ENCODE measurements at places on chromosomes 1 and 21.

DNA sequence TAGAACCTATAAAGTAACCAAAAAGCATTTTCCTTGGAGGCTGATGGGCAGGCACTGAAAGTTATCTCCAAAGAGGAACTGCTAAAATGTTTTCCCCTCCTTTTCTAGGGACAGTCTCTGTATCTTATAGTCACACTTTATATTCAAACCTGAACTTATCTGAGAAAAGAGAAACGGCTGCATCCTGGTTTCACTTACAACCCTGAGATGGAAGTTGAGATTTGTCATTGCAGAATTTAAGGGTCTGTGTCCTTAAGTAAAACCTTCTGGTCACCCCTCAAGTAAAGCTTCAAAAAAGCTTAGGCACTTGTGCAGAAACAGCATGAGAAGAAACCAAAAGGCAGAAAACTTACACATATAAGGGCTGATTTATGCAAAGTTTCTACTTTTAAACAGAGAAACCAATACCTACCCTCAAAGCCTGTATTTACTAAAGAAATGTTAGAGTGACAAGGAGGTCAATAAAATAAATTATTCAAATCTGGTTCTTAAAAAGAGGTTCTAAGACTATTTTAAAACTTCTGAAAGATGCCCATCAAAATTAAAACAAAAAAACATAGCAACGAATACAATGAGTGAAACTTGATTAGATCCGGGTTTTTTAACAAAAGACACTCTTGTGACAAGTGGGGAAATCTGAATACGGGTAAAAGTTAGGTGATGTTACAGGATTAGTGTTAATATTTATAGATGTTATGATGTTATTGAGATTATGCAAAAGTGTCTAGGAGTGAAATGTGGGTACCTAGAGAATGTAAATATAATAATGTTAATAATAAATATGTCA lies 9.9 kb downstream of the CD58 start:
- H3K4me1 ChIP-seq, result peaks cover 2% of the 10 kb centered on the region
- H3K27ac ChIP-seq, result no peak overlapping the region

GRCh38 chr1:82503822-82504221 lies 703.1 kb downstream of the ADGRL2 start:
- peaks cover 31% of the 10 kb centered on the region for H3K4me1 ChIP-seq
- no peak overlapping the region for H3K4me3 ChIP-seq
- no peaks in the 10 kb centered on the region for H3K27me3 ChIP-seq
- H3K36me3 ChIP-seq, result no peaks in the 10 kb centered on the region

DNA sequence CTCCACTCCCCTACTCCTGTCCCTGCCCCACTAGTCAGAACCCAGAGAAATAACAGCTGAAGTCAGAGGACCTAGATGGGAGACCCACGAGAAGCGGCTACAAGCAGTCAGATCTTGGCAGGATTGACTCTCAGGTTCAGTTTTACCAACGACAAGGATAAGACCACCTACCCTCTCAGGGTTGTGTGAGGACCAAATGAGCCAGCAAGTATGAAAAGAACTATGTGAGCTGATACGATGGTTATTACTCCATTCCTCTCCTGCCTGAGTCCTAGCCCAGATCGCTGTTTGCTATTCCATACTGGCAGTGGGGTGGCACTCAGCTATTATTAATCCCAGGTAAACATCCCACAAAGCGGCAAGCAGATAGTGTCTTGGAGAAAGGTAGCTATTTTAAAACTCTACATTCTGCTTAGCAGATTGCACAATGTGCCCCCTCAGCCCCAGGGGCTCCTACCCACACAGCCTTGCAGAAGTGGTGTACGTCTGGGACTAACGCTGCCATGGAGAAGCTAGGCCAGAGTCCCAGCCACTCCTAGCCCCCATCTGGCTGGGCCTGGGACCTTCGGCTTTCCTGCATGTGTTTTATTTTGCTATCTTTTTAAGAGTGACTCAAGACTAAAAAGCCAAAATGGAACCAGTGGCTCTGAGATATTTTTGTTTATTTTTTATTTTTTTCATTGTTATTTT lies 58.9 kb downstream of the CD46 start:
- no peak overlapping the region for H3K27ac ChIP-seq
- H3K4me1 ChIP-seq, result peaks cover 14% of the 10 kb centered on the region
- H3K27me3 ChIP-seq, result no peaks in the 10 kb centered on the region

- H3K27ac ChIP-seq, result no peak overlapping the region
- no peaks in the 10 kb centered on the region for H3K4me1 ChIP-seq
- H3K27me3 ChIP-seq, result no peaks in the 10 kb centered on the region
- H3K4me3 ChIP-seq, result no peak overlapping the region
Observed at GRCh38 chr1:34829250-34829649, 30.3 kb downstream of the SMIM12 start.

- no peaks in the 10 kb centered on the region for H3K27me3 ChIP-seq
- peaks cover 18% of the 10 kb centered on the region for H3K4me1 ChIP-seq
- H3K27ac ChIP-seq, result peak overlapping the region; percentile 83
Observed at GRCh38 chr1:13700521-13701270, 708 bp downstream of the PRDM2 start.

DNA sequence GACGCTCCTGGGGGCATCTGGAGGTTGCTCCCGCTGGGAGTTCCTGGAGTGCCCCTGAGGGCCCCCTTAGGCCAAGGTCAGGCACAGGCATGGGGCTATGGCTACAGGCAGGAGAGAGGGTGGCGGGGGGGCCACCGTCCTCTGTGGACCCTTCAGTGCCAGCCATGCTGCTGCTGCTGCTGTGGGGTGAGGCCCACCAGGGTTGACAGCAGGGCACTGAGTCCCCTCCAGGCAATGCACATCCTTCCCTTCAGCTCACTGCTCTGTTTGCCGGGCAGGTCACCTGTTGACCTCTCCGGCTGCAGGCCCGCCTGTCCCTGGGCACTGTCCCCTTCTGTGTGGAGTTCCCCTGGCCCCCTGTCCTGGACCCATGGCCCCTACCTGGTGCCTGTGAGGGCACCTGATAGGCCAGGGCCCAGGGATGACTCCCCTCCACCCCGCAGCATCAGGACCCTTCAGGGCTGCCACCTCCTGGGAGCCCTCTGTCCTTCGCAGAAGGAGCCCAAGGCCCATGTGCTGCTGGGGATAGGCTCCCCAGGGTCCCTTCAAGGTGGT lies 34.1 kb upstream of the ADARB1 start:
- peaks cover 39% of the 10 kb centered on the region for H3K4me1 ChIP-seq
- no peaks in the 10 kb centered on the region for H3K27me3 ChIP-seq
- peak overlapping the region; percentile 84 for H3K27ac ChIP-seq
- H3K36me3 ChIP-seq, result no peaks in the 10 kb centered on the region
- DNase-seq, result no peak

DNA sequence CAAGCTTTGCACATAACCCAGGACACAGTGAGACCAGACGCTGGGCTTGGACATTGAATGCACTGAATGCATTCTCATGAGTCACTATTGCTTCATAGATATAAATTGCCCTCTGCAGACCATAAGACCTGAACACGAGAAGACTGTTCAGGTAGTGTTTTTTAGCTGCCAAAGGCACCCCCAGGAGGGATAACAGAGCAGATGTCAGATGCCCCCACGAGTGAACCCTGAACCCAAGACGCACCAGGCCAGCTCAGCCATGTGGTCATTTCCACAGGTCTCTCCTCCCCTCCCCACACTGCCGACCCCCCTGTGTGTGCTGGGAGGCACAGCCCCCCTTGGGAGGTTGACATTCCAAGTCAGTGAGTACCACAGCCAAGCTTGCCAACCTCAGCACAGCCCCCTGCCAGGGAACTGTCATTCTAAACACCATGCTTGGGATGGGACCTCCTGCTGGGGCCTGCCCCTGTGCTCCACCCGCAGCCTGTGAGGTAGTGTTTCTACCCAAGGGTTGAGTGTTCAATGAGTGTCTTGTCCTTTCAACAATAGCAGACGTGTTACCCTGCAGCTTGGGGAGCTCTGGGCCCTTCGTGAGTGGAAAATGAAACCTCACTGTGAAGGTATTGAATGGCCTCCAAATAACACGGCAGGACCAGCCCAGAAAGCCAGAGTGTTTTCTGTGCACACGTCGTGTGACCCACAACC lies 68.2 kb downstream of the PSMG1 start:
- H3K4me3 ChIP-seq, result peak overlapping the region; percentile 15
- peak overlapping the region; percentile 83 for H3K27ac ChIP-seq
- H3K36me3 ChIP-seq, result no peaks in the 10 kb centered on the region
- peaks cover 48% of the 10 kb centered on the region for H3K4me1 ChIP-seq
- DNase-seq, result peak; percentile 91

GRCh38 chr1:72946903-72947499 lies 664.7 kb upstream of the NEGR1 start:
- no peaks in the 10 kb centered on the region for H3K36me3 ChIP-seq
- peaks cover 2% of the 10 kb centered on the region for H3K27me3 ChIP-seq
- DNase-seq, result no peak
- H3K27ac ChIP-seq, result no peak overlapping the region

DNA sequence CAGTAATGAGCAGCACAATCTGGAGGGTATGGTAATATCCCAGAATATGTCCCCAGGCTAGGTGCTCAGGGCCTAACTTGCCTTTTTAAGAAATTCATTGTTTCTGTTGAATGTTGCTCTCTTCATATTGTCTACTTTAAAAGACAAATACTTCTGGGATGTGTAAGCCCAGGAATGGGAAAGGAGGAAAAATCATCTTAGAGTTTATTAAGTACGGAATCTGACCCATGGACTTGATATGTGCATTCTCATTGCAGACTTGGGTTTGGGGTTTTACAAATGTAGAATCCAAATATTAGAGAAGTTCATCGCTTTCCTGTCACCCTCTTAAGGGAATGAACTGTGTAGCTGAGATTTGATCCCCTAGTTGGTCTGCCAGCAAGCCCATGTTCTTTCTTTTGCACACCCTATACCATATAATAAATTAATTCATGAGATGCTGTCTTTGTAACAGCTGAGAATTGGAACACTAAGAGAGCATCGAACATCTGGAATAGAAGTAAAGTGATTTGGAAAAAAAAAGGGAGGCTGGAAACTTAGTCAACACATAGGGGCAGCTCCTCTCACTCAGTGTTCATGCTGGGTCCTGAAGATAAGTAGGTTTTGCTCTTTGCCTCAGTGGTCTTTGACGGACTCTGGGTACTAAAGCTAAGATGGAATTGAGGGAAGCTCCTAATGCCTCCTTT lies 235.8 kb upstream of the C1orf105 start:
- DNase-seq, result no peak
- H3K27ac ChIP-seq, result peak overlapping the region; percentile 72

- DNase-seq, result no peak
- no peak overlapping the region for H3K27ac ChIP-seq
- H3K4me1 ChIP-seq, result peaks cover 15% of the 10 kb centered on the region
- H3K27me3 ChIP-seq, result no peaks in the 10 kb centered on the region
Observed at GRCh38 chr21:17270229-17270628, 242.6 kb upstream of the CXADR start.

DNA sequence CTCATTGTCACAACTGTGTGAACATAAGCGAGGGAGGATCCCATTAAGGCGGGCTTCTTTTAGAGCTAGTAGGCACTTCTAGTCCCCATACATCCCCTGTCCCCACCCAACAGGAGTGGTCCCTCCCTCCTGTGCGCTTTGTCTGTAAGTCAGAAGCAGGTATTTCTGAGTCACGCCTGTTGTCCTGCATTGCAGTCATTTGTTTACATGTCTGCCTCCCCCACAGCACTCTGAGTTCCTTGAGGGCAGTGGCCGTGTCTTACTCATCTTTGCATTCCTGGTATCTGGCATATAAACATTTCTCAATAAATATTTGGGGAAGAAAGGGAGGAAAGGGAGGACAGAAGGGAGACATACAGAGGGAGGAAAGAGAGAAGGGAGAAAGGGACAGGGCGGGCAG lies 40.3 kb downstream of the PLEKHA6 start:
- peaks cover 35% of the 10 kb centered on the region for H3K4me1 ChIP-seq
- no peaks in the 10 kb centered on the region for H3K36me3 ChIP-seq
- DNase-seq, result no peak
- peaks cover 4% of the 10 kb centered on the region for H3K27me3 ChIP-seq

DNA sequence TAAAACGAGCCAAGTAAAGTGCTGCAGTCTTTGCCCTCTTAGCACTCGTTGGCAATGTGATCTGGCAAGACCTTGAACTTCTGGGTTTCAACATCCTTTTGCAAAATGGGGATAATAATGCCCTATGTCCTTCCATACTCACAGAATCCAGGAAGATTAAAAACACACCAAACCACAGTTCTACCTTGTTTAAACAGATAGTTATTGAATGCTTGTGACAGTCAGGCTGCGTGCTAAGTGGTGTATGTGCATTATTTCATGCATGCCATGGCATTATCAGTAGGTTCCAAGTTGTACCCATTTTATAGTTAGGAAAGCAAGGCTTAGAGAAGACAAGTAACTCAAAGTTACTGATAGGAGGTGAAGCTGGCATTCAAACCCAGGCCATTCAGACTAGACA lies 308.6 kb upstream of the PROX1 start:
- no peak for DNase-seq
- no peaks in the 10 kb centered on the region for H3K36me3 ChIP-seq
- no peak overlapping the region for H3K27ac ChIP-seq
- H3K27me3 ChIP-seq, result no peaks in the 10 kb centered on the region

DNA sequence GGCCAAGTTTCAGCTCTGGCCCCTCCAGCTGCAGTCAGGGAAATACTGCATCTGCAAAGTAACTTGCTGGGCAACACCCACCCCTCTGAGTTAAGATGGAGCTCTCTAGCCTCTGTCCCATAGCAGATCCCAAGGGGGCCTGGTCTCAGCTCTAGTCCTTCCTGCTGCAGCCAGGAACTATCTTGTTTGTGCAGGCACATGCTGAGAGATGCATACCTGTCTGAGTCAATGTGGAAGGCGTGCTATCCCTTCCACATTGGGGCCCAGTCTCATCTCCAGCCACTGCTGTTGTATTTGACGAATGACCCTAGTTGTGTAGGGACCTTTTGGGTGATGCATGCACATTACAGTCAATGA lies 76.4 kb downstream of the CTH start:
- no peaks in the 10 kb centered on the region for H3K36me3 ChIP-seq
- no peak for DNase-seq
- no peak overlapping the region for H3K27ac ChIP-seq
- peaks cover 18% of the 10 kb centered on the region for H3K27me3 ChIP-seq
- no peaks in the 10 kb centered on the region for H3K4me1 ChIP-seq

DNA sequence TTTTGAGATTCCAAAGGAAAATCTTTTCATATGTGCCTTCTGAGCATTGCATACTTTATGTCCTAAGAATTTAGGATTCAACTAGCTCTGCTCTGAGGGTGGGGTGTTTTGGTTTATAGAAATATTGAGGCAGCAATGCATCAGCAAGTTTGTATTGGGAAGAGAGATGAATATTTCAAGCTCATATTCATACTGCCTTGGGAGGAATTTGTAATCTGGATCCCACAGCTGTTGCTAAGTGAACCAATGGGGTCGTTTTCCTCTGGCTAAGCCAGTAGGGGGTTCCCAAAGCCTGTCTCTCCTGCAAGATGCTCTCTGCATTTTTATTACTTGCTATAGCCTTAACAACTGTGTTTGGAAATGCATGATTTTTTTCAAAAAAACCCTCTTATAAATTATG lies 130.6 kb downstream of the SNX7 start:
- peaks cover 55% of the 10 kb centered on the region for H3K27me3 ChIP-seq
- no peaks in the 10 kb centered on the region for H3K36me3 ChIP-seq
- no peaks in the 10 kb centered on the region for H3K4me1 ChIP-seq
- no peak overlapping the region for H3K4me3 ChIP-seq
- no peak for DNase-seq

GRCh38 chr21:15241997-15242736 lies 177.4 kb upstream of the NRIP1 start:
- DNase-seq, result no peak
- H3K36me3 ChIP-seq, result no peaks in the 10 kb centered on the region
- H3K4me3 ChIP-seq, result no peak overlapping the region

- H3K4me3 ChIP-seq, result peak overlapping the region; percentile 43
- peaks cover 2% of the 10 kb centered on the region for H3K36me3 ChIP-seq
- no peaks in the 10 kb centered on the region for H3K27me3 ChIP-seq
- H3K27ac ChIP-seq, result peak overlapping the region; percentile 89
- no peak for DNase-seq
Observed at GRCh38 chr1:227343727-227344551, 25.6 kb upstream of the CDC42BPA start.

GRCh38 chr21:41992576-41992975 lies 17.6 kb downstream of the ZBTB21 start:
- H3K4me1 ChIP-seq, result peaks cover 2% of the 10 kb centered on the region
- no peak overlapping the region for H3K4me3 ChIP-seq
- peaks cover 52% of the 10 kb centered on the region for H3K36me3 ChIP-seq
- no peak for DNase-seq
- no peak overlapping the region for H3K27ac ChIP-seq
